Activated gamma-delta T cell treated with anti-CD3 and anti-CD28 coated beads, Interleukin-2, amount 50 U/mL, for 16 hours (primary cell): ENCODE measurements at places on chromosomes 1 and 21.

DNA sequence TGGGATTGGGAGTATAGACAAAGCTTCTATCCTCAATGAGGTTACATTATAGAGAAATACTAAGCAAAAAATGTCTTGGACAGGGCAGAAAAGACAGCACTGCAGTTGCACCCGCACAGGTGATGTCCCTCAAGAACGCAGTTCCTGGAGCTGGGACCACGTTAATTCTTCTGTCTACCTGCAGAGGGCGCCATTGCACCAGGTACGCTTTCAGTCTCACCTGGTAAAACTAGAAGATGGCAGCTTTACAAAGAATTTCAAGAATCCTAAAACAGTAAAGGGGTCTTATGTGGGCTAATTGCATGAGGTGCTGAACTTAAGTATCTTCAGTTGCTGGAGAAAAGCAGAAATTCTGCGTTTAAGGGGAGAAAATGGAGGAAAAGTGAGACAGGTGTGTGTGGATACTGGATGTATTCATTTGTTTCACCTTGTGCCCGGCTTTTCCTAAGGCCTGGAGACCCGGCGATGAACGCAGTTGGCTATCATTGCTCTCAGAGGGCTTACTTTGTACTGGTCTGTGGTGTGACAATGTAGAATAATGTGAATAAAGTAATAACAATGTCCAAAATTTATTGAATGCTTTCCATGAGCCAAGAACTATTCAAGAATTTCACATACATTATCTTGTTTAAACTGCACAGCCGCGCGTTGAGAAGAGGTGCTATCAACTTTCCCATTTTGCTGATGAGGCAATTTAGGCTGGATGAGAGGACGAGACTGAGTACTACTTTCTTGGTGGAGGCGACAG, 276.3 kb upstream of the GREM2 start:
- no peak for DNase-seq

GRCh38 chr1:19786988-19787423, 12.7 kb downstream of the TMCO4 start:
- no peak for DNase-seq

GRCh38 chr1:51534447-51534846, 15.4 kb upstream of the EPS15 start:
- DNase-seq: no peak

DNA sequence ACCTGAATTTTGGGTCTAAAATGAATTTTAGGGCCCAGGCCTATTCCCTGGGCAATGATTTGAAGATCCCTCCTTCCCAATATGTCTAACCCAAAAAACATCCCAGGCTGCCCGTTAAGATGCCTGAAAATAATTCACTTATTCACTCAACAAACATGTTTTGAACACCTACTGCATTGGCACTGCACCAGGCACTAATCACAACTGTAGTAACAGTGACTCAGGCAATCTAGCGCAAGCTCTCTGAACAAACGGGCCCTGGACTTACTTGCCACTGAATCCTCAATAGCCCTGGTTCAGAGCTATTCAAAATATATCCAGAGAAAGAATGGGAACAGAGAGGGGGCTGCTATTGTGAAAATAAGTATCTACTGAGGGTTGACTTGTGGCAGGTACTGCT, 4.2 kb downstream of the CD244 start:
- no peak for DNase-seq

DNA sequence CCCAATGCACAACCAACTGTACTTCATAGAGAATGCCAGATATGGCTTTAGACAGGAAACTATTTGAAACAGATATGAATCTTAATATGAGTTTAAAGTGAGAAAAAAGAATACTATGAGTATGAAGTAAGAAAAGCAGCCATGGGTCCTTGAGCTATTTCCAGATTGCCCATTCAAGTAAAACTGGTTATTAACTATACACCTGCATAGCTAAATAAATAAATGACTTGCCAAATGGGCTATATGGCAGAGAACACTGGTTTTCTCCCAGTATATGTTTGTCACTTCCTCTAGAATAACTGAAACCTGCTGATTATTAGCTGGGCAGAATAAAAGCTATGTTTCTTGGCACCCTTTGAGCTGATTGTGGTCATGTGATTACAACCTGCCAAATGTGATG, 17.0 kb upstream of the CD1C start:
- no peak for DNase-seq

- no peak for DNase-seq
These were observed 126.3 kb upstream of the CXADR start for GRCh38 chr21:17386498-17386897.

DNA sequence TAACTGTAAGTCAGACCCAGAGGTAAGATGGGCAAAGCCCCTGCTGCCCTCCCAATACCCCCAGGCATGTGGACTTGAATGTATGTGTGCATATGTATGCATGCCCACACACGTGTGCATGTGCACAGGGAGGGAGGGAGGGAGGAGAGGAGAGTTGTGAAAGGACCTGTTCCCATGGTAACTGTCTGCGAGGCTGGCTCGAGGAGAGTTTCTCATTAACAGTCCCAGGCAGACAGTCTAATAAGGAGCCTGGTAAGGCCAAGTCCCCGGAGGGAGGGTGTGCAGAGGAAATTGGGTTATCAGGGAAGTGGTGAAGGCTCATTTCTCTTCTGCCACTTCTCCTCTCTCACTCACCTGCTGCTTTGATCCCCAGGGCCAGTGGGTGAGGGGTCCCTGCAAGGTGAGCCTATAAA, 74.9 kb downstream of the NFASC start:
- no peak for DNase-seq

- DNase-seq: no peak
These were observed 53.7 kb upstream of the PLA2G4A start for GRCh38 chr1:186775036-186775435.

DNA sequence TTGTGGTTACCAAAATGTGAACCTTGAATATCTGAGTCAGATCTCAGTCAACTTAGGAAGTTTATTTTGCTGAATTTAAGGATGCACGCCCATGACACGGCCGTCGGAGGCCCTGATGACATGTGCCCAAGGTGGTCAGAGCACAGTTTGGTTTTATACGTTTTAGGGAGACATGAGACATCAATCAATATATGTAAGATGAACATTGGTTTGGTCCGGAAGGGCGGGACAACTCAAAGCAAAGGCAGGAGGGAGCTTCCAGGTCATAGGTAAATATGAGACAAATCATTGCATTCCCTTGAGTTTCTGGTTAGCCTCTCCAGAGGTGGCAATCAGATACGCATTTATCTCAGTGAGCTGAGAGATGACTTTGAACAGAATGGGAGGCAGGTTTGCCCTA, 1.0 kb upstream of the PRMT2 start:
- no peak for DNase-seq

DNA sequence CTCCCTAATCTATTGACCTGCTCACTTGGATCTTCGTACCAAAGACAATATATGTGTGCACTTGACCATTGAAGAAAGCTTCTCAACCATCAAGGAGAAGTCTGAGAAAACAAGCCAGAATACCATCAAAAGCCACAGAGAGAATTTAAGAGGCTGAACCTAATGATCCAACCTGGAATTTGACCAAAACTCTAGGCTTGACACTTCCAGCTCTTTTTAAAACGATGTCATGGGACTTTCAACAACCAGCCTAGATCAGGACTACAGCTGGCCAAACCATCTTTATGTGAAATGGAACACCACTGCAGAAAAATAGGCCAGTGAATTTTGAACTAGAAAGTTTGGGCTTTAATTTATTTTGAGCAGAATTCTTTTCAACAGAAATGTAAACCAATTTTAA, 444.4 kb downstream of the LTN1 start:
- no peak for DNase-seq

- no peak for DNase-seq
These were observed 40.7 kb downstream of the SIPA1L2 start for GRCh38 chr1:232589111-232589811.

DNA sequence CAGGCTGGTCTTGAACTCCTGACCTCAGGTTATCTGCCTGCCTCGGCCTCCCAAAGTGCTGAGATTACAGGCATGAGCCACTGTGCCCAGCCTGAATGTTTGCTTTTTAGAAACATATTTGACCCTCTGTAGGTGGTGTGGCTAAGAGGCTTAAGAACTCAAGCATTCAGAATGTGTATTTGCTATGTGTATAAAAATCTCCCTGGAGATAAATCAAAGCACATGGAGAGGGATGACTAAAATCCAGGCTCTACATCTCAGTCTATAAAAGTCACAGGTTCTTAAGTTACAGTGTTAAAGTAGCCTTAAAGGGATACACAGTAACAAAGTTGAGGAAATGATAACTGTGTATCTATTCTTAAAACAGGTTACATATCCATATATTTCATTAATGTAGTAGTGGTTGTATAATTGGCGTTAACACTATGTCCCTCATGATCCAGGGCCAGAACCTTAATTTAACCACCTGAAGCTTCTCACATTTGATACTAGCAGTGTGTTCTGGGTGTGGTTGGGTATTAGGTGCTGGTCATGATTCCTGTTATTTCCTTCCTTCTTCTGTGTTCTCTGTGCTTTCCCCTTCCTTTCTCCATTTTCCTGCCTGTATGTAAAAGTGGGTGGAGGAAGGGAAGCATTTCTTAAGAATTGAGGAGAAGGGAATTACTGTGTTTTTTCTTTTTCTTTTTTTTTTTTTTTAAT, 16.2 kb downstream of the GIPC2 start:
- no peak for DNase-seq

- no peak for DNase-seq
These were observed 97.8 kb upstream of the LPGAT1 start for GRCh38 chr1:211928290-211928801.

GRCh38 chr1:14098294-14098913, 398.4 kb downstream of the PRDM2 start:
- no peak for DNase-seq

- DNase-seq: no peak
These were observed 603.7 kb upstream of the CAMK1G start for GRCh38 chr1:208979776-208980175.

DNA sequence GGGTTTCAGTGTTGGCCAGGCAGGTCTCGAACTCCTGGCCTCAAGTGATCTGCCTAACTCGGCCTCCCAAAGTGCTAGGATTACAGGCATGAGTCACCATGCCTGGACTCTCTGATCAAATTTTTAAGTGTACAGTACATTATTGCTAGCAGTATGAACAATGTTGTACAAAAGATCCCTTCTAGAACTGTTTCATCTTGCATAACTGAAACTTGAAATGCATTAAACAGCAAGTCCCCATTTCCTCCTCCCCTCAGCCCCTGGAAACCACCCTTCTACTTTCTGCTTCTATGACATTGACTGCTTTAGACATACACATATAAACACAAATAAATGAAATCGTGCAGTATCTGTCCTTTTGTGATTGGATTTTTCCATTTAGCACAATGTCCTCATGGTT, 463.4 kb downstream of the PTPRC start:
- DNase-seq: no peak

DNA sequence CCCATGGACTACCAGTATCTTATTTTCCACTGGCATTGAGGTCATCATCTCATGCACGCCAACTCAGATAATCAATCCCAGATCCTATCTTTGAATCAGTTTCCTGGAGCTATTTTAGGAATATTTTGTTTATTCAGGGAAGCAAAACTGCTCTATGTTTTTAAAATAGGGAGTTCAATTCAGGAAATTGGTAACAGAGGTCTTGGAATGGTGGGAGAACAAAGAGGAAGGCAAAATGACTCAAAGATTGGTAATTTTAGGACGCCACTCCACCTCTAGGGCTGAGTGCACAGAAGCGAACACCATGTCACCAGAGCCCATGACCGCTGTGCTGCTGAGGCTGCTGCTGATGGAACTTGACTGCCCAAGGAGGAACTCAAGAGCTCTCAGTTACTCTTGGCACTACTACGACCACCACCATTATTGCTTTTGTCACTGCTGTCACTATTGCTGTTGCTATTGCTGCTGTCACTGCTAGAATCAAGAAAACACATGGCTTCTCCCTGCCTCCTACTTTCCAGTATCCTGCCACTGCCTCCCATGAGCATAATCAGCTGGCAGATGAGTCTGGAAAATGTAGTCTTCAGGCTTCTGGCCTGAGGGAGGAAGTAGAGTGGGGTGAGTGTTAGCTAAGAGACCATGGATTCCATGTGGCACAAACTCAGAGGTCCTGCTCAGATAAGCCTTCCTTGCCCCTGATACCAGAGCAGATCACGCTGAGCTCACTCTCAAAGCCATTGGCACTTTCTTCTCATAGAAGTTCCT, 71.6 kb upstream of the CNIH3 start:
- no peak for DNase-seq

- no peak for DNase-seq
These were observed 36.7 kb downstream of the ZBTB40 start for GRCh38 chr1:22488319-22488718.

DNA sequence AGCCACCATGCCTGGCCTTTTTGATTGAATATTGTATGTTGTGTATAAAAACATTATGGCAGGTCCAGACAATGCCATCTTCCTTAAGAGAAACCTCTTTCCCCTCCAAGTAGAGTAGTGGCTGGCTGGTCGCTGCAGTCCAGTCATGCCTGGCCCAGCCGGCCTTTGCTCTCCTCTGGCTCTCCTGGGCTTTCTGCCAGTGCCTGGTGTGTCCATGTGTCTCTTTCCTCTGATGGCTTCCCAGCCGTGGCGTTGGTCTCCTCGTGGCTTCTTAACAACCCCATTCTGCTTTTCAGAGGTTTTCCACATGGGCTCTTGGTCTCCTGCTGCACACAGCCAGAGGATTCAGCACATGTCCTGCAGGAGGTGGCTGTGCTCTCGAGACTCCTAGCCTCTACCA, 58.7 kb downstream of the DIP2A start:
- no peak for DNase-seq

GRCh38 chr1:153563991-153564390, 1.7 kb downstream of the S100A2 start:
- DNase-seq: no peak

GRCh38 chr1:205088341-205088740, 4.1 kb upstream of the TMEM81 start:
- DNase-seq: no peak

GRCh38 chr1:48661726-48662463, 114.8 kb downstream of the BEND5 start:
- DNase-seq: no peak

GRCh38 chr1:35539073-35539823, 18.0 kb downstream of the KIAA0319L start:
- DNase-seq: no peak

- DNase-seq: no peak
These were observed 153.5 kb upstream of the GALNT2 start for GRCh38 chr1:229913489-229913888.

- no peak for DNase-seq
These were observed 9.1 kb downstream of the SGIP1 start for GRCh38 chr1:66542811-66543767.

DNA sequence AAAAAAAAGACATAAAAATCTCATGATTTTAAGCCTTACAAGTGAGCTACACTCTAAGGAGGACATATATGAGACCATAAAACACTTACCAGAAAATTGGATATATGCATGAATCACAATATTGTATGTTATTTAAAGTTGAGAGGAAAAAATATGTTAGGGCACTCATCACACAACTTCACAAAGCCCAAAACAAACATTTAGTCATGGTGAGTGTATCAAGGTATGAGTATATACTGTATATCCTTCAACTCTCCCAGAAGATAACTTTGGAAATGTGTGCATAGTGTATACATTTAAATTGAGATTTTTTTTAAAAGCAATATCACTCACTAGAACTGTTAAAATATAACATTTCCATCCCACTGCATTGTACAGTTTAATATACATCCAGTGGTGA, 259.3 kb downstream of the SRGAP2C start:
- no peak for DNase-seq

GRCh38 chr1:22773981-22774832, 63.6 kb downstream of the EPHB2 start:
- DNase-seq: no peak

- DNase-seq: no peak
These were observed 93.3 kb downstream of the SPSB1 start for GRCh38 chr1:9385801-9386573.
